ENCODE measurements at places on chromosomes 3 and 15.
A peak's percentile ranks its signal among the peaks of the same experiment; 100 is the strongest.

- no peak for DNase-seq
Observed at GRCh38 chr15:98213346-98213979, 253.0 kb downstream of the ARRDC4 start.

DNA sequence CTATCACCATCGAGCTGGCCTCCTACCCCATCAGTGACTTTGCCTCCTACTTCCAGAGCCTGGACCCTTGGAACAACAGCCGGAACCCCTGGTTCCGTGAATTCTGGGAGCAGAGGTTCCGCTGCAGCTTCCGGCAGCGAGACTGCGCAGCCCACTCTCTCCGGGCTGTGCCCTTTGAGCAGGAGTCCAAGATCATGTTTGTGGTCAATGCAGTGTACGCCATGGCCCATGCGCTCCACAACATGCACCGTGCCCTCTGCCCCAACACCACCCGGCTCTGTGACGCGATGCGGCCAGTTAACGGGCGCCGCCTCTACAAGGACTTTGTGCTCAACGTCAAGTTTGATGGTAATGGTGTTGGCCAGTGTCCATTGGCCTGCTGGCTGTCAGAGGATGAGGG, 6.1 kb downstream of the GRM2 start:
- no peak for DNase-seq

DNA sequence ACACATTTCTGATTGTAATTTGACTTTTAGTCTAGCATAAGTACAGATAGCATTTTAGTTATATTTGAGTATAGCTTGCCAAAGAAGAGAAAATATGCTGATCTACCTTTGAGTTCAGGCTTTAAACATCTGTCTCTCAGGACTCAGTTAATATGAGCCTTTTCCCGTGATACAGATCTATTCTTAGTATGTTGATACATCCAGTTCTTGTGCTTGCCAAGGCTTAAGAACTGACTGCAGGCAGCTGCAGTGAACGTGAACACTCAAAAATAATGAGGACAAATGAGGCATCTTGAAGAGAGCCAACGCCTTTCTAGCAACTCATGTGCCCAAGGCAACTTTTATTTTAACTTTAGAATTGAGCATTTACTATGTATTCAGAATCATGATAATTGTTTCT, 325.5 kb downstream of the SI start:
- no peak for DNase-seq

GRCh38 chr3:48694610-48695392, 9.1 kb upstream of the NCKIPSD start:
- DNase-seq, result peak; percentile 48

GRCh38 chr3:46049093-46049492, 21.8 kb upstream of the XCR1 start:
- DNase-seq, result no peak

GRCh38 chr3:18346097-18346496, 79.0 kb downstream of the SATB1 start:
- DNase-seq, result no peak

DNA sequence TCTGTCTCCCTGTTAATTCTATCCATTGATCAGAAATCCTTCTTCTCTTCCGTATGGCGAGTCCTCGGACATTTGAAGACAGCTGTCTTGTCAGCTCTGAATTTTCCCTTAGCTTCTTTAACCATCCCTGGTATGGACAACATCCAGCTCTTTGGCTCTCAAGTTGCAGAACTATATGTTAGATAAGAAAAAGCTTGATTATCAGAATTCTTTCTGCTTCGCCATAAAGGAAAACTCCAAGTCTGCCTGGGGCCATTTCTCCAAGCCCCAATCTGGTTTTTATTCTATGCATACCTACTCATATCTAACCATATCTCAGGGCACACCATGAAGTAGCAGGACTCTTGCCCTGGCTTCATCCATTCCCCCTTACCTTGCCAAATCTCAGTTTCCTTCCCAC, 215.7 kb upstream of the TMC3 start:
- DNase-seq, result no peak

DNA sequence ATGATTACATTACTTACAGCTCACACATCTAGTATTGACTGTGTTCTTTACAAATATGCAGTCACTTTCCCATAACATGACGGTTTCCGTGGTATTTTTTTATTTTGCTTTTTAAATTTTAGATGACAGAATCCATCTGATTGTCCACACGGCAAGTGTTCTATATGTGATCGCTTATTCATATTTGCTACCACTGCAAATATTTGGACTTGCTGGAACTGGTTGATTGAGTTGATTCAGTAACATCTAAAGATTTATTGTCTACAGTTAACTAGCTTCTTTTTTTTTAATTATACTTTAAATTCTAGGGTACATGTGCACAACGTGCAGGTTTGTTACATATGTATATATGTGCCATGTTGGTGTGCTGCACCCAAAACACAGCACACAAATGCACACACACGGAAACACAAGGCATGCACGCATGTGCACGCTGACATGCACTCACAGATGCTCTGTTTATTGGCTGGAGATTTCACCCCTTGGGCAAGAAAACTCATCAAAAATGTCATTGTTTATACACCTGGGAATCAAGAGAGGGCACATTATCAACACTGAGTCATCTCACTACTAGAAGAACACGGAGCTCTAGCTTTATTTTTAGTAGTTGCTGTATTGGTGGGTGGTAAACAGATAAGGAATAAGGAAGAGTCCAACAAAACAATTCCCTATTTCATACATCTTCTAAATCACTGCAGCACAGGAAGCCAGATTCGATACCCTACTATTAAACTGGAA, 16.4 kb downstream of the ARRDC4 start:
- no peak for DNase-seq

- DNase-seq, result no peak
Observed at GRCh38 chr3:112200317-112200666, 67.2 kb upstream of the GCSAM start.

DNA sequence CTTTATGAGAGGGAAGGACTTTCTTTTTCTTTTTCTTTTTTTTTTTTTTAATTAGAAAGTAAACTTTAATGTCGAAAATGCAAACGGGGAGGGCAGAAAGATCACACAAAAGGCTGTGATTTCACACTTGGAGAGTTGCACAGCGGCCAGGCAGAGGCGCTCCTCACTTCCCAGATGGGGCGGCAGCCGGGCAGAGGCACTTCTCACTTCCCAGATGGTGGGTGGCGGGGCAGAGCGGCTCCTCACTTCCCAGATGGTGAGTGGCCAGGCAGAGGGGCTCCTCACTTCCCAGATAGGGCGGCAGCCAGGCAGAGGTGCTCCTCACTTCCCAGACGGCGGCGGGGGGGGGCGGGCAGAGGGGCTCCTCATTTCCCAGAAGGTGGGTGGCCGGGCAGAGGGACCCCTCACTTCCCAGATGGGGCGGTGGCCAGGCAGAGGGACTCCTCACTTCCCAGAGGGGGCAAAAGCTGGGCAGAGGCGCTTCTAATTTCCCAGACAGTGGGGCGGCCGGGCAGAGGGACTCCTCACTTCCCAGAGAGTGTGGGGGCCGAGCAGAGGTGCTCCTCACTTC, 88.6 kb downstream of the ATP2B2 start:
- DNase-seq, result no peak

- DNase-seq, result no peak
Observed at GRCh38 chr3:114310695-114311094, 16.9 kb downstream of the TIGIT start.

- DNase-seq, result no peak
Observed at GRCh38 chr3:79326642-79327041, 441.2 kb downstream of the ROBO1 start.

DNA sequence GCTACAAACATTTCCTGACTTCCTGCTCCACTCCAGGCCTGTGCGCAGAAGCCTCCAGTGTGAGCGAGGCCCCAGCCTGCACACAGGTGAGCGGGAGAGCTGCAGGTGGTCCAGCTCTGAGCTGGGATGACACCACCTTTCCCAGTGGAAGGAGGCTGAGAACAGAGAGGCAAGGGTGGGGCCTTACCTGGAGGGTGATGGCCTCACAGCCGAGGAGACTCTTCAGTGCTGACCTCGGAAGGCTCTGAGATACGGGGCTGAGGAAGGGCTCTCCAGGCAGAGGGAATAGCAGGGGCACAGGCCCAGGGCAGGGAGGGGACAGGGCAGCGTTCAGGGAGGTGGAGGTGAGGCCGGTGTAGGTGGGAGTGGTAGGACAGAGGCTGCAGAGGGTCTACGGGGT, 70.8 kb downstream of the EFCAB12 start:
- no peak for DNase-seq
